SK-N-SH treated with all-trans-retinoic acid at 6 μM for 48 hours (cell line): ENCODE measurements at places on chromosomes 7 and 10.

GRCh38 chr7:100469227-100470044, 5.4 kb upstream of the SPACDR start:
- peak; percentile 85 for ATAC-seq

DNA sequence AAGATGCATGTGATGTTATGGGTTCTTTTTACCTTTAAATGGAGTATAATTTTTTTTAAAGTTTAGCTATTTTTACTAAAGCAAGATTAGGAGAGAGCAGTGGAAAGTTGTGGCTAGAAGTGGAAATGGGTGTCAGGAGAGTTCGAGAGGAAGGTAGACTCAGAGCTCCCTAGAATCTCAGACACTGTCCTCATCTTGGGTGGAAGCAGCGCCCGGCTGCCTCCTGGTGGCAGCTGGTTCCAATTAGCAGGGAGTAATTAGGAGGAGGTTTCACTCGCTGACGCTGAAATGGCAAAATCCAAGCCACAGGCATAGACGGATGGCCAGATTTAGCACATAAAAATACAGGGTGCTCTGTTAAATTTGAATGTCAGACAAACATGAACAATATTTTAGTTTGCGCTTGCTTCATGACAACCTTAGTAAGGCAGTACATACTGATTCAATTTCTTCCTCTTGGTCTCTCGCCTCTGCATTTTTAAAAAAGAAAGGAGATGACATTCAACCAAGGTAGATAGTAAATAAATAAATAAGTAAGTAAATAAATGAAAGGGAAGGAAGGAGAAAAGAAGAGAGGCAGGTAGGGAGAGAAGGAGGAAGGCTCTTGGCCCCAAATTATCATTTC, 58.5 kb downstream of the LGI1 start:
- peak; percentile 85 for ATAC-seq

DNA sequence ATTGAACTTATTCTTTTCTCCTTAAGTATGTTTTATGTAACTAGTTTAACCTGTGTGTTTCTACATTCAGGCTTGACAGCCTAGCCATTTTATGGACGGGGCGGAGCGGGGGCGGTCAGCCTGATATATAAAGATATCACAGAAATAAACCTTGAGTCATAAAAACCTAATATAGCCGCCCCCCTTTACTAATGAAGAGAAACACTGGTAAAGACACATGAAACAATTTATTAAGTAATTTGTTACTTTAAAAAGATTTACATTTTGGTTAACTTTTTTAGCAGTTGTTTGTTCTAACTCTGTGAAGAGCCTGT, 84.0 kb downstream of the MAPK8 start:
- no peak for ATAC-seq

GRCh38 chr7:5597772-5598171, 174.1 kb upstream of the TNRC18 start:
- ATAC-seq = no peak

GRCh38 chr10:125684581-125684980, 1.6 kb upstream of the TEX36 start:
- no peak for ATAC-seq

DNA sequence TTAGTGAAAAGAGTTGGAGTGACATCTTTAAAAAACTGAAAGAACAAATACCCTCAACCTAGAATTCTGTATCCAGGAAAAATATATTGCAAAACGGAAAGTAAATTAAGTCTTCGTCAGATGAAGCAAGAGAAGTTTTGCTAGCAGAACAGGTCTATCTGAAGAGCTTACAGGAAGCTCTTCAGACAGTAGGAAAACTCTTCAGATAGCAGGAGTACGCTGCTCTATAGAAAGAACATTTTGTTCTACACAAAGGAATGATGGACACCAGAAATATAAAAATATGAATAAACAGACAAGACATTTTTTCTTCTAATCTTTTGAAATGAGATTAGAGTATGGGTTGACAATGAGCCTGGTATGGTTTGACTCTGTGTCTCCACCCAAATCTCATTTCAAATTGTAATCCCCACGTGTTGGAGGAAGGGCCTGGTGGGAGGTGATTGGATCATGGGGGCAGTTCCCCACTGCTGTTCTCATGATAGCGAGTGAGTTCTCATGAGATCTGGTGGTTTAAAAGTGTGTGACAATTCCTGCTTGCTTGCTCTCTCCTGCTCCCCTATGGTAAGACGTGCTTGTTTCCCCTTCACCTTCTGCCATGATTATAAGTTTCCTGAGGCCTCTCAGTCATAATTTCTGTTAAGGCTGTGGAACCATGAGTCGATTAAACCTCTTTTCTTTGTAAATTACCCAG, 567.3 kb downstream of the AUTS2 start:
- ATAC-seq = no peak

DNA sequence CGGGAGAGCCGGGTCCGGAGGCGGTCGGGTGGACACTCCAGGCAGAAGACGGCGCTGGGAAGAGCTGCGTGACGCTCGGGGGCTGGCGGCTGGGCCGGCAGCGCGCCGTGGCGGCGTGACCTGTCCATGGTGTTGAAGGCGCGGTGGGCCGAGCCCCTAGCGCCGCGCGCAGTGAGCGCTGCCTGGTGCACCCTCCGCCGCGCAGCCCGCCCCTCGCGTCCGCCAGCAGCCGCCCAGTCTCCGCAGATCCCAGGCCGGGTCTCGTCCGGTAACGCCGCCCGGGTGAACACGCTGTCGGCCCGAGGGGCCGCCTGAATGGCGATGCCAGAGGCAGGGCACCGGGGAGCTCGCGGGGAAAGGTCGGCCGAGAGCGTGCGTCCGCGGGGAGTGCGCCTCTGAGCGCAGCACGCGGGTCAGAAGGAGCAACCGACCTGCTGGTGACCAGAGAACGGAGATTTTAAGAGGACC, 657 bp upstream of the TMEM178B start:
- ATAC-seq = peak; percentile 78

DNA sequence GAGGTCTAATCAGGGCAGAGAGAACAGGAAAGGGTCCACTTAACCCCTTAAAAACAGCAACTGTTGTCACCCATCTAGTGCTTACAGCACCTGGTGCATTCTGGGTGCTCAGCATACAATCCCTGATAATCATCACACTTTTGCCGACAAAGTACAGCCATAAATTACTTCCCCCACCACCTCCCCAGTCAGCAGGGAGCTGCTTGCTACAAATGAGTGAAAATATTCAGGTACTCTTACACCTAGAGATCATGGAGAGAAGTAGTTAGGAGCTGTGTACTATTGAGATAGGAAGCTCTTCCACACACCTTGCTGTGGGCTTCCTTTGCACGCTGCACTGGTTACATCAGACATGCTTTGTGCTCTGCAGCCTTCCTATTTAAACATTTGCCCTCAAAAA, 723.5 kb upstream of the GALNT17 start:
- no peak for ATAC-seq

GRCh38 chr10:72697716-72698115, 5.8 kb downstream of the MCU start:
- no peak for ATAC-seq

DNA sequence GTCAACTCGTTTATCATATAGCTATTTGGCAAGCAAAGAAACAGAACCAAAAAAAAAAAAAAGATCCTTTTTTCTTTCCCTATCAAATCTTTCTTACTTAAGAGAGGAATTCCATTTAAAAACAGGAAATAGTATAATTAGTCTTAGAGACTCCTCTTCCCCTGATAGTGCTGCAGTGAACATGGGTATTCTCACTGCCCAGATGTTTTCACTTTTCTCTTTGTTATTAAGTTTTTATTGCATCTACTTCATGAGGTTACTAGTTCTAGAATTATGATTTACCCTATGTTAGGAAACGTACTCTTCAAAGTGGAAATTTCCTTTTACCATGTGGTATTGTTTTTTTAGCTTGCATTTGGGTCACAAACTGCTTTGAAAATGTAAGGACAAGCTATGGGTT, 8.5 kb downstream of the CASP2 start:
- no peak for ATAC-seq

DNA sequence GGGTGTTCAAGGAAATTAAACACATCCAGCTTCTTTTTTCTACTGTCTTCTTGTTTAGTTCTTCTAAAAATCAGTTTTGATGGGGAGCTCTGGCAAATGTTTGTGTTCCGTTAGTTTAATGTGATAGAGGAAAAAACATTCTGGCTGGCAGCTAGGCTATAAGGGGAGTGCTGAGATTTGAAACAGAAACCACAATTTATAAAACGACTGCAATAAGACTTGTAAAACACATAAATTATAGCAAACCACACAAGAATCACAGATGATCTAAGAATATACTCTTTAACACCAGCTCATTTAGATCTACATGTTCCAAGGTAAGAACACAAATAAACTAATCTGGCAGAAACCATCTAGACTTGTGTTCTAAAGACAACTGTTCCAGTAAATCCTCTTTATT, 425.5 kb downstream of the CNTNAP2 start:
- ATAC-seq = no peak
